ENCODE measurements at places on chromosomes 6 and 20.

- no peak for DNase-seq
Observed at GRCh38 chr6:106145741-106146227, 59.6 kb downstream of the PRDM1 start.

DNA sequence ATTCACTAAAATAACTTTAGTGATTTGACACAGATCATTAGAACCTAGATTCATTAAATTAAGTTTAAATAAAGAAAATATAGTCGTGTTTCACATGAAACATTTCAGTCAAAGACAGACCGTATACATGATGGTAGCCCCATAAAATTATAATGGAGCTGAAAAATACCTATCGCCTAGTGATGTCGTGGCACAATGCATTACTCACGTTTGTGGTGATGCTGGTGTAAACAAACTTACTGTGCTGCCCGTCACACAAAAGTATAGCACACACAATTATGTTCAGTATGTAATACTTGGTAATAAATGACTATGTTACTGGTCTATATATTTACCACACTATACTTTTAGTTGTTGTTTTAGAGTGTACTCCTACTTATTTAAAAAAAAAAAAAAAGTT lies 17.3 kb downstream of the DST start:
- peak; percentile 39 for DNase-seq

DNA sequence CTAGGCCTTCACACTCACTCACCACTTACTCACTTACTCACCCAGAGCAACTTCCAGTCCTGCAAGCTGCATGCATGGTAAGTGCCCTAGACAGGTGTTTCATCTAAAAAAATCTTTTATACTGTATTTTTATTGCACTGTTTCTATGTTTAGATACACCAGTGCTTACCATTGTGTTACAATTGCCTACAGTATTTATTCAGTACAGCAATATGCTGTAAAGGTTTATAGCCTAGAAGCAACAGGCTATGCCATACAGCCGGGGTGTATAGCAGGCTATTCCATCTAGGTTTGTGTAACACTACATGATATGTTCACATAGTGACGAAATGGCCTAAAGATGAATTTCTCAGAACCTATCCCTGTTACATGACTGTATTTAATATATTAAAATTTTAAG lies 37.1 kb upstream of the KCNK5 start:
- DNase-seq = no peak

- DNase-seq = no peak
Observed at GRCh38 chr6:127131772-127132376, 13.4 kb downstream of the RSPO3 start.

- no peak for DNase-seq
Observed at GRCh38 chr6:7833751-7834070, 76.9 kb downstream of the TXNDC5 start.

DNA sequence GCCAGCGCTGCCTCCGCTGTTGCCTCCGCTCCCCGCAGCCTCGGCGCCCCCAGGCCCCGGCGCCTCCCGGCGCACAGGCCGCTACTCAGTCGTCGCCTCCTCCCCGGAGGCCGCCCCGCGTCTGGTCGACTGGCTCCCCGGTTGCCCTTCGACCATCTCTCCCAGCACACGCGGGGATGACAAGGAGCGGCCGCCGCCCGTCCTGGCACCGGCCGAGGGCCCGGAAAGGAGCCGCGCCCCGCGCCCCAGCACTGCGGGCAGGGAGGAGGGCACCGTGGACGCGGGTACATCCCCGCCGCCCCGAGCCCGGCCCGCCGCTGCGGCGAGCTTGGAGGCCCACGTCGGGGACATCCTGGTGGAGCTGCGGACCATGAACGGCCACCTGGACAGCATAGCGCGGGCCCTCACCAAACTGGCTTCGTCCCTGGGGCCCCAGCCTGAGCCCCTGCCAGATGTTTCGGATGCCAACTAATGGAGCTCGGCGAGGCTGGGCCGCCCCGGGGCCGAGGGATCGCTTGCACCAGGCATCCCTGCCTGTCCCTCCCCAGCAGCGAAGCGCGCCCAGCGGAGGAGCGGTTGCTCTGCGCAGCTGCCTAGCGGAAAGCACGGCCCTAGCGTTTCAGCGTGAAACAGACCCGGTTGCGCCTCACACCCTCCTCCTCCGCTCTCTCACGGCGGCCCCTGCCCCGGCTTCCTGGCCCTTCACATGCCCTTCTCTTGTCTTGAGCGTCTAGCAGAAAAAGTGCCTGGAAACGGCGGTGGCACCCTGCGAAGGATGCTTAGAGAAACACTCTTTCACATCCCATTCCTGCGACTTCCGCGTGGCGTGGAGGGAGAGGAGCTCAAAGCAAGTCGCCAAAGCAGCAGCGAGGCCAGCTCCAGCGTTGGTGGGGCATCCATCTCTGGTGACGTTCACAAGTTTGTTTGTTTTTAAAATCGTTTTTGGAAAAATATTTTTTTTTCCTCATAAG lies 285.8 kb upstream of the SUPT3H start:
- peak; percentile 48 for DNase-seq

DNA sequence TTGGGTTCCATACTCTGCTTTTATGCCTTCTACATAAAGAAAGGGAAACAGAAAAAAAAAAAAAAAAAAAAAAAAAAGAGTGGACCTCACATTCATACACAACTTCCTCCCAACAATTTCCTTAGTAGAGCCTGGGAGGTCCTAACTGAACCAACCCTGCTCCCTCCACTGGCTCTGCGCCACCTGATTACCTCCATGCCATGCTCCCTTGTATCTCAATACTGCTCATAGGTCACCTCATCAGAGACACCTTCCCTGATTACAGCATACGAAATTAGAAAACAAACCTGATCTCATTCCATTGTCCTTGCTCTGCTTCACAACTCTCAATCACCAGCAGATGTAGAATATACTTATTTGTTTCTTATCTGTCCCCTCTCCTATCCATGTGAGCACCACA lies 134.2 kb upstream of the EYA4 start:
- no peak for DNase-seq

DNA sequence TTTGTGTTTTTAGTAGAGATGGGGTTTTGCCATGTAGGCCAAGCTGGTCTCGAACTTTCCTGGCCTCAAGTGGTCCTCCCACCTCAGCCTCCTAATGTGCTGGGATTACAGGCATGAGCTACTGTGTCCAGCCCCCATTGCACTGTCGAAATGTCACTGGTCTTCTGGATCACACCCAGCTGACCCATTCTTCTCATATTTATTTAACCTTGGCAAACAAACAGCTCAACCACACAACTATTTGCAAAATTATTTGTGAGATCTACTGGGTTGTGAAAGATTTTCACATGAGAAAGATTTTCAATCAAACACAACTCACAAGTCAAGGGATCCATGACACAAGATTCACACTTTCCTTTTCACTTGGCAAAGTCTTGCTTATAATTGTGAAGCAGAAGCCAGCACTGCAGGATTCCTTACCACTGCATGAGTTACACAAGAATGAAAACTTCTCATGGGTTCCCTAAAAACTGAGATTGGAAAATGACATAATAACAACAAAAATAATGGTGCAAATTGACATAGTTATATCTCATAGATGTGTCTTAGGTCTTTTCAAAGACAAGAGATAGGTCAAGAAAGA lies 2.0 kb upstream of the CST9L start:
- DNase-seq = no peak

- no peak for DNase-seq
Observed at GRCh38 chr6:46773201-46773855, 19.9 kb upstream of the MEP1A start.

GRCh38 chr6:55176958-55177357 lies 2.6 kb downstream of the HCRTR2 start:
- peak; percentile 8 for DNase-seq

DNA sequence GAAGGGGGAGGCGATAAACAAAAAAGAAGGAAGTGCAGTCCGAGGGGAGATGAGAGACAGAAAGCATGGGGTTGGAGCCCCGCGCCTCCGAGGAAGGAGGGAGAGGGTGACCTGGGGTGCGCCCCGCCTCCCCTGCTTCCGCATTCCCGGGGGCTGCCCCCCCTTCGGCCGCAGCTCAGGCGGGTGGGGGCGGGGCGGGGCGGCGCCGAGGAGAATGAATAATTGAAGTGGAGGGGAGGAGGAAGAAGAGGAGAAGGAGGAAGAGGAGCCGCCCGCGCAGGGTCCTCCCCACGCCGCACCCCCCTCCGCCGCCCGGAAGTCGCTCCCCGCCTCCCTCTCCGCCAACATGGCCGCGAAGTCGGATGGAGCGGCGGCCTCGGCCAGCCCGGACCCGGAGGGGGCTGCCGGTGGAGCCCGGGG lies at the start of gene XKR7:
Gene XKR7, plus strand, starts transcription at position 322 of the 420 bp plus-strand sequence. Its CDS starts 25 bp downstream, at position 347.
- DNase-seq = no peak

- DNase-seq = no peak
Observed at GRCh38 chr6:170227996-170228945, 62.6 kb downstream of the DLL1 start.

GRCh38 chr6:31639043-31639442 lies 13.4 kb downstream of the BAG6 start:
- DNase-seq = no peak

DNA sequence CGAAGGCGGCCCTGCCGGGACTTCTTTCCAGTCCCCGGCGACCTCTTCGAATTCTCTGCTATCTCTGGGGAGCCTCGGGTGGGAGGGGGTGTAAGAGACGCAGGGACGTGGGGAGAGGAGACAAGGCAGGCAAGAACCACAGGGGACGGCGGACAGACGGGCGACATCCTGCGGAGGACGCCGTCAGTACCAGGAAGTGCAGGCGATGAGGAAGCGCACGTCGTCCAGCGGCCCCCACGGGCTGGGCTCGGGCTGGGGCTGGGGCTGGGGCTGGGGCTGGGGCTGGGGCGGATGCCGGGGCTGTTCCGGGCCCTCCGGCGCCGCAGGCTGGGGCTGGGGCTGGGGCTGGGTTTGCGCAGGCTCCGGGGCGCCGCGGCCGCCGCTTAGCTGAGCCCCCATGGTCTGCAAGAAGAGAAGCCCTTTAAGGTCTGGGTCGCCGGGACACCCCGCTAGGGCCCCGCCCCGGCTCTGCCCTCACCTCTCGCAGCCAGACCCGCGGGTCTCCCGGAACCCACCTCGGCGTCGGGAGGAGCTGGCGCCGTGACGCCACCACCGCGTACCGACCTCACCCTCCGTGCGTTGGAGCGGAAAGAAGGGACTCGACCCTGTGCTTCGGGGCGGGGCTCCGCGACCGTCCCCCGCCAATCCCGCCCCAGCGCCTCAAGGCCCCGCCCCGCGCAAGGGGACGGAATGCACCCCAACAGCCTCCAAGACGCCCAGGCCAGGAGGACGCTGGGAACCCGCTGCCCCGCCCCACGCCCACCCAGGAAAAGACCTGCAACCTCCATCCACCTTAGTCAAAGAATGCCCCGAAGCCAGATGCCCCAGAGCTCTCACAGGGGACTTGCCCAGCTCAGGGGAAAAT lies at the start of gene MMP24OS:
Gene MMP24OS, minus strand, starts transcription at position 592 of the 865 bp plus-strand sequence. Its CDS starts 193 bp downstream, at position 399.
- DNase-seq = peak; percentile 83

DNA sequence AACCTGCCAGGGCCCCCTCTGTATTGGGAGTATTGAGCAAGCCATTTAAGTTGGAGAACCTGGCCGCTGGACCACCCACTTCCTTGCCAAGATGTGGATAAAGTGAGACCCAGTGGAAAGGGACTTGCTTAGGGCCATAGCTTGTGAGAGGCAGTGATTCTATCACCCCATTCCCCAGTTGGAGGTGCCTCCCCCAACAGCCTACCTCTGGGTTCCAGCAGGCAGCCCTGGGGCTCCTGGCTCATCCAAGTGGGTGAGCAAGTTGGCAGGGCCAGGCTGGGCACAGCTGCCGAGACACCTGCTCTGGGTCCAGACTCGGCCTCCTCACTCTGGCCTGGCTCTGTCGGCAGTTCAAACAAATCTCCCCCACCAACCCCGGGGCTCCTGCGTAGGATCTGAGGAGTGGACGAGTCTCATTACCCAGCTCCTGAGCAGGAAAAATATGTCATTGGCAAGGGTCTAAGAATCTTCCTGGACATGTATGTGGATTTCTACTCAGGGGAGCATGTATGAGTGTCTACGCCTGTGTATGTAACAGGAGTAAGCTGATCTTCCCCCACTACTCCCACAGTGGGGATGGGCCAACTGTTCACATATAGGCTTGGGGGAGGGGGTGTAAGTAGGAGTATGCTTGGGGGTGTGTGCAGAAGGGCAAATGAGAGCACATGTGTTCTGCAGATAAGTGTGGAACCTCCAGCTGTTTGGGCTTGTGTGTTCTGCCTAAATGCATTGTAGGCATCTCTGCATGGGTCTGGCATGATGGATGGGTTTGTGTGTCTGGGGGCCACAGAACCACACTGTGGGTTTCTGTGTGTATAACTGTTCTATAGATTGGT lies 1.9 kb downstream of the ID1 start:
- DNase-seq = peak; percentile 86

- DNase-seq = peak; percentile 71
Observed at GRCh38 chr6:135811644-135812526, 39.6 kb upstream of the PDE7B start.

DNA sequence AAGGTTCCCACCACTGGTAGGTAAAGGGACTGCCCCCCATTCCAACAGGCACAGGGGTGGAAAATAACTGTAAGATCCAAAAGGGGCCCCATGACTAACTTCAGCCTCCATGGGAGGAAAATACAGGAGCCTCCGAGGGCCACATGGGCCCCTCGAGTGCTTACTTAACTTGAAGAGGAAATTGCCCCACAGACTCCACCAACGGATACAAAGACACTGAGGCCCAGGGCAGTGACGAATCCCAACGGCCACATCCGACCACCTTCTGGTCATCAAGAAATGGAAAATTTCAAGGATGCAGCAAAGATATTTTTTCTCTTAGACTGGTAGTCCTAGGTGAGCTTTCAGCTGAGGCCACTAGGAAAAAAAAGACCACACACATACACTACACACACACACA lies 116.0 kb upstream of the MRPS10 start:
- no peak for DNase-seq

GRCh38 chr6:170211404-170212025 lies 79.4 kb downstream of the DLL1 start:
- no peak for DNase-seq

GRCh38 chr6:43971776-43972126 lies 155.5 kb downstream of the MRPL14 start:
- no peak for DNase-seq

GRCh38 chr6:26598267-26598666 lies 1.5 kb downstream of the ABT1 start:
- DNase-seq = no peak

- no peak for DNase-seq
Observed at GRCh38 chr6:155411154-155412052, 44.2 kb downstream of the NOX3 start.

All from fibroblast of lung (primary cell).